ENCODE measurements at places on chromosomes 4 and X.

- DNase-seq = no peak
These were observed 24.5 kb downstream of the HTRA3 start for GRCh38 chr4:8294036-8294435.

- peak; percentile 12 for DNase-seq
These were observed 262.1 kb downstream of the NKX6-1 start for GRCh38 chr4:84237008-84237407.

DNA sequence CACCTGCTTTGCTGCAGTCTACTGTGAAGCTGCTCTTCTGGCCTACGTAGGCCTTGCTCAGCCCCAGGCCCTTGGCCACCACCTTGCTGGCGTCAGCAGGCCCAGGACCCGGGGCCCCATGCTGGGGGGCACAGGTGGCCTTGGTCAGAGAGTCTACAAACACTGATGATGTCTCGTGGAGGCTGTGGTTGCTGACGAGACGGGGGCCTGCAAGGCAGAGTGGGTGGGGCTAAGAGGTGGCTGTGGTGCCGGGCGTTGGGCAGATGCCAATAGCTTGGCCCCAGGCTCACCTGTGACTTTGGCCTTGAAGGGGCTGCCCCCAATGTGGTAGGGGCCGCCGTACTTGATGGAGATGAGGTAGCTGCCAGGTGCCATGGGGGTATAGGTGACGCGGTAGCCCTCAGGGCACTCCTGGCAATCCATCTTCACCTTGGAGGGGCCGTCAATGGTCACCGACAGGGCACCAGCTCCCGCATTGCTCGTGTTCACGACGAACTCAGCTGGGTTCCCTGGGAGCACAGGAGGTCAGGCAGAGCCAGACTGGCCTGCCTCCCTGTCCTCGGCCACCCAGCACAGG is 25.0 kb downstream of the FLNA start:
- peak; percentile 2 for DNase-seq

- peak; percentile 54 for DNase-seq
These were observed 71.9 kb downstream of the PDLIM5 start for GRCh38 chr4:94523617-94524016.

- DNase-seq = no peak
These were observed 12.1 kb upstream of the KLHL13 start for GRCh38 chrX:118128724-118129123.

All from fibroblast of skin of abdomen (primary cell).